ENCODE measurements at places on chromosomes 1 and 21. TPM values are rescaled to one million over a fixed set of nuclear protein-coding genes. Genes with fewer than 3 reads are reported as not detected.

Gene RTCA
- polyA plus RNA-seq: 36.6 TPM

Gene SLC44A3
- 67.0 TPM for polyA plus RNA-seq

Gene FLG2
- polyA plus RNA-seq: 0.09 TPM

Gene OR6N1
- not detected for polyA plus RNA-seq

Gene ZNF697
- polyA plus RNA-seq: 23.2 TPM

Gene FMN2
- polyA plus RNA-seq: 5.3 TPM

Gene LHX8
- not detected for polyA plus RNA-seq

Gene MFAP2
- 219 TPM for polyA plus RNA-seq

Gene PLA2G2A
- polyA plus RNA-seq: not detected

Gene HMCN1
- polyA plus RNA-seq: 45.5 TPM

Gene LIPI
- 0.31 TPM for polyA plus RNA-seq

Gene LRRIQ3
- polyA plus RNA-seq: 5.2 TPM

Gene CFAP74
- 0.69 TPM for polyA plus RNA-seq

Gene GJB4
- not detected for polyA plus RNA-seq

Gene PRKAA2
- polyA plus RNA-seq: 16.9 TPM

Gene TSHB
- not detected for polyA plus RNA-seq

Gene YBX1
- 691 TPM for polyA plus RNA-seq

Gene CELA2B
- polyA plus RNA-seq: 0.44 TPM

Gene KMO
- polyA plus RNA-seq: 21.1 TPM

GRCh38 chr1:25695090-25695770 is 78.6 kb downstream of the MAN1C1 start:
- peak; percentile 46 for DNase-seq

DNA sequence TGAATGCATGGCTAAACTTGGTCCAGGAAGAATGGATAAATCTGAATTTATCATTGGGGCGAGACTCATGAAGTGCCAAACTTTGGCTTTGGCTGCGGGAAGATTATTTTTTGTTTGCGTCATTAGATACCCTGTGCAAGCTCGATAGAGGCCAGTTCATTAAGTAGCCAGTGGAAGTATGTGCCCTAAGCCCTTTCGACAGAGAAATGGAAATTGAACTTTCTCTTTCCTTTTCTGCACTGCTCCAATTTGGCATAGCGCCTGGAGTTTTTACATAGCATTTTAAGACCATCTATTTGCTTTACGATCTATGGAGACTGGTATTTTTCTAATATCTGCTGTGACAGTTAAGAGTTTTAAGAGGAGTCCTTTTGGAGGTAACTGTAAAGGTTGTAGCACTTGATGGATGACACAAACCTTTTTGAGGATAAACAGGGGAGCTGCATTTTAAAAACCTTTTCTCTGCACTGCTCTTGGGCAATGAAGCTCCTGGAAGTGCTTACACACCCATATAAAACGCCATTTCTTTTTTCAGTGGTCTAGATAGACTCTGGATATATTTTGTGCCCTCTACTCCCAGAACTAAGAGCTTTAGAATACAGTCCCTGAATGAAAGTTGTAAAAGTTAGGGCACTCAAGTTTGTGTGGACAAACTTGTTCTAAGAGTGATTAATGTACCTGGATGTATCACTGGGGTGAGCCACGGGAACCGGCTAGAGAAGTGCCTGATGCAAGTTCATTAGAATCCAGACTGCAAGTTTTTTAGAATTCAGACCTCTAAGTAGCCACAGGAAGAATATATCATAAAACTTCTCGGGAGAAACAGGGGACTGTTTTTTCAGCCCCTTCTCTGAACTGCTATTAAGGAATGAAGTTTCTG is 41.3 kb upstream of the CFHR3 start:
- DNase-seq: no peak

- DNase-seq: no peak
These were observed 135.1 kb downstream of the NEK7 start for GRCh38 chr1:198291924-198292323.

- no peak for DNase-seq
These were observed 7.7 kb upstream of the MPZL1 start for GRCh38 chr1:167714098-167714438.

- no peak for DNase-seq
These were observed 3.7 kb upstream of the TRABD2B start for GRCh38 chr1:48000883-48001282.

DNA sequence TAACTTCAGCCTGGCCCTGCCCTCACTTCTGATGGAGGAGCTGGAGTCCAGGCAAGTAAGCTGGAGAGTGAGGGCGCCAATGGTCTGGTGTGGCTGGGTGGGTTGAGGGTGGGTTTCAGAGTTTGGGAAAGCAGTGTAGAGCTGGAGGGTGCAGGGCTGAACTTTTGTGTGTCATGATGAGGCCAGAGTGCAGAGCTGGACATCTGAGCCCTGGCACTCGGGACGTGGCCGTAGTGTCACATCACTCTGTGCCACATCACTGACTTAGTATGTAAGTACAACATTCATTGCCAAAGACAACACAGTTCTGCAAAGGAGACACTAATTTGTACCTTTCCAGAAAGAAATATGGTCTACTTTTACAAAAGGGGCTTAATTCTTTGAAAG is 15.8 kb downstream of the SPATA46 start:
- no peak for DNase-seq

DNA sequence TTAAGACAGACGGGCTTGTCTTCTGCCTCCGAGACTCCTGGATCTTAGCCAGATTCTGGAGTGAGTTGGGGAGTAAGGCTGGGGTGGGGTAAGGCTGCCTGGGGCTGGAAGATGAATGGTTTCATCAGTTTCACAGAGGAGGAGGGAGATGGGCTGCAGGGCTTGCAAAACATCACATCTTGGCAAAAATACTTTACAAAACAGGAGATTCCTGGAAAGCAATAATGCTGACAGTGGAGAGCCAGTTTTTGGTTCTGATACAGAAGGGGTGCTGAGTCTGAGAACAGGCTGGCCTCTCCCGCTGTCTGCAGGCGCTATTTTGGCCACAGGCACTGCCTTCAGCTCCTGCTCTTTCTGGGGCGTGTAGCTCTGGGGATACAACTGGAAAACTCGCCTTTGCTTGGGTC is 83.4 kb upstream of the KCNE2 start:
- DNase-seq: no peak

DNA sequence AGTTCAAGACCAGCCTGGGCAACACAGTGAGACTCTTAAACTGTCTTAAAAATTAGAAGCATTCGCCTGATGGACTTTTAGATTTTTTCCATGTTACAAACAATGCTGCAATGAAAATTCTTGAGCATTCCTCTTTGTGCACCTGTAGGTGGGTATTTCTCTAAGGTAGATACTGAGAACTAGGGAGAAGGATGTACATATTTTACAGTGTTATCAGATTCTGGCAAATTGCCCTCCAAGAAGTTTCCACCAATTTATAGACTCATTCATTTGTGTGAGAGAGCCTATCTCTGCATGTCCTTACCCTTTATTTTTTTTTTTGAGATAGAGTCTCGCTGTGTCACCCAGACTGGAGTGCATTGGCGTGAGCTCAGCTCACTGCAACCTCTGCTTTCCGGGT is 12.3 kb upstream of the LEFTY2 start:
- no peak for DNase-seq

DNA sequence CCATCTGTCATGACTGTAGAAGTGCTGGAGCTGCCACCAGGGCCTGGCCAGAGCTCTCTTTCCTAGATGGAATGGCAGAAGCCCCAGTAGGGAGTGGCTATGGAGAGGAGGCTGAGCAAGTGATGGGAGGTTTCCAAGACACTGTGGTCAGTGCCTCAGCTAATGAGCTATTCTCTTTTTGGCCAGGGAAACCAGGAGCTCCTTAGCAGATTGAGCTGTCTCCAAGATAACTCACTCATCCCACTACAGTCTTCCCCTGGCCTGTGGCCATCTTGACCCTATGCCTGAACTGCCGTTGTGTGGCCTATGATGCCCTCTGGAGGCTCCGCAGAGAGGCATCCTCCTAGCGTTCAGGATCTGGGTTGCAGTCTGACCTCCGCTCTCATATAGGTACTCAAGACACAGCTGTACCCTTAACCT is 60.5 kb downstream of the ERI3 start:
- DNase-seq: no peak

DNA sequence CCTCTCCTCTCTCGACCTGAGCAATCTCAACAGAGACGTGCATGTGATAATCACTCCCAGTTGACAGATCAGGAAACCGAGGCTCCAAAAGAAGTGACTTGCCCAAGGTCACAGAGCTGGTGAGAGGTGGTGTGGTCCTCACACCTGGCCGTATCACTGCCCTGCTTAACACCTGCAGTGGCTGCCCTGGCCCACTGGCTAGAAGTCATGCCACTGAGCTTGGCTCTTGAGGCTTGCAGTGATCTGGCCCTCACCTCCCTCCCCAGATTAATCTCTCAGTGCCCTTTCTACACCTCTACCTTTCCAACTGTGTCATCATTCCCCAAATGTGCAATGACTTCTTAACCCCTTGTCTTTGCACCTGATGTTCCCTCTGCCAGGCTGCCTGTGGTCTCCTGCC is 38.8 kb downstream of the CDCP2 start:
- no peak for DNase-seq

DNA sequence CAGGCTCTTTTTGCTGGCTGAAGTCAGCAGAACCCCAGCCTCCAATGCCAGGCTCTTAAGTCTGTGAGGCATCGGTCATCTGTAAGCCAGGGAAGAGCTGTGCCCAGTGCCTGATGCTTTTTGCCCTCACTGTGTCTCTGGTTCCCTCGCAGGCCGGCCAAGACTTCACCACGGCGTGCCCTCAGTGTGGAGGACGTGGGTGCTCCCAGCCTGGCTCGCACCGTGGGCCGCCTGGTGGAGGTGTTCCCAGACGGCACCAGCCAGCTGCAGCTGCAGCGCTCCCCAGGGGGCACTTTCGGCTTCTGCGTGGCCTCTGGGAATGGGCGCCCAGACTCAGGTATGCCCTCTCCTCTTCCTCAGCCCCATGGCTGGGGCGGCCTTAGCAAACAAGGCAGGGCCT is 32.5 kb downstream of the KIAA1614 start:
- DNase-seq: no peak

- DNase-seq: no peak
These were observed 5.9 kb downstream of the SMG7 start for GRCh38 chr1:183477986-183478781.

- no peak for DNase-seq
These were observed 8.4 kb upstream of the CROCC start for GRCh38 chr1:16913181-16913832.

DNA sequence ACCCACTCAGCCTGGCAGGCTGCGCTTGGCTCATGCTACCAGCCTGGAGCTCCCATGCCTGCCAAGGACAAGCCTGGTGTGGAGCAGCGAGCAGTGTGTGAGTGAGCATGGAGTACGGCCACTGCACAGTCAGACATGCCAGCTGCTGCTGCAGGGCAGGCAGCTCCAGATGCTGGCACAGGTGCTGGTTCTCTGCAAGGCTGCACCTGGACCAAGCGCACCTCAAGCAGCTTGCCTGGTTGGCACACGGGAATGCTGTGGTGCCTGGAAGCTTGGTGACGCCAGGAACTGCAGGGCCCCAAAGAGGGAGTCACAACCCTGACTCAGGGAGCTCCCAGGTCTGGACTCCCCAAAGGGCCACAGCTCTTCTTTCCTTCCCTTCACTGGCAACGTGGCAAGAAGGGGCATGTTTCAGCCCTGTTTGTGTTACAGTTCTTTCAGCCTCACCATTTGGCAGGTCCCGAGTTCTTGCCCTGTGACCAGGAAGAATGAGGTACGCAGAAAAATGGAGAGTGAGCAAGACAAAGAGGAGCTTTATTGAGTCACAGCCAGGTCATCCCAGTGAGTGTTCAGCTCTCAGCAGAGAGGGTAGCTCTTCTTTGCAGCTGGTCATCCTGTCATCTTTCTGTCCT is 26.1 kb downstream of the ACOT7 start:
- DNase-seq: no peak

GRCh38 chr1:100250264-100250663 is 630 bp upstream of the DBT start:
- no peak for DNase-seq

GRCh38 chr1:3683992-3684391 is 31.7 kb downstream of the TP73 start:
- DNase-seq: no peak

GRCh38 chr1:43322506-43322905 is 15.1 kb upstream of the MPL start:
- DNase-seq: no peak

DNA sequence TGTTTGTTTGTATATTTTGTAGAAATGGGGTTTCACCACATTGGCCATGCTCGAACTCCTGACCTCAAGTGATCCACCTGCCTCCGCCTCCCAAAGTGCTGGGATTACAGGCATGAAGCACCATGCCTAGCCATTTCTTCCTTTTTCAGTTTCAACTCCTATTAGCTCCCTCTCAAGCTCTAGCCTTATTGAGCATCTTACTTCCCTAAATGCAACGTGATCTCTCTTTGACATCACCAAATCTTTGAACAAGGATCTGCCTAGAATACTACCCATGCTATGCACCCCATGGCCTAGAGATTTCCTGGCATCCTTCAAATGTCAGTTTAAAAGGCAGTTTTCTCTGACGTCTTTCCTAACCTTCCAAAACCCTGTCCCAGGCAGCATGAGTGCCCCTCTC is 91.1 kb upstream of the NR5A2 start:
- DNase-seq: no peak

- DNase-seq: no peak
These were observed 316.9 kb upstream of the ADGRL4 start for GRCh38 chr1:79323239-79324025.
